ENCODE measurements at places on chromosomes 3 and 15. TPM values are rescaled to one million over a fixed set of nuclear protein-coding genes. Genes with fewer than 3 reads are reported as not detected.

Gene UBR1
- 37.9 TPM for total RNA-seq

Gene PPARG
- total RNA-seq, result 80.7 TPM

Gene OSTN
- not detected for total RNA-seq

Gene TMEM44
- total RNA-seq, result 25.3 TPM

Gene TUSC7
- total RNA-seq, result not detected

Gene C3orf85
- total RNA-seq, result not detected

Gene P2RY14
- total RNA-seq, result 7.2 TPM

Gene ULK3
- total RNA-seq, result 43.9 TPM

Gene CACNA2D2
- 119 TPM for total RNA-seq

Gene ZMYND10
- total RNA-seq, result 2.8 TPM

Gene C3orf22
- total RNA-seq, result not detected

Gene CD96
- total RNA-seq, result 9.5 TPM

Gene CX3CR1
- total RNA-seq, result 8.3 TPM

Gene FOXB1
- total RNA-seq, result not detected

Gene TIPARP
- total RNA-seq, result 56.9 TPM

Gene KCNAB1
- total RNA-seq, result 3.2 TPM

Gene ABHD5
- 41.5 TPM for total RNA-seq

Gene RBPMS2
- 4.5 TPM for total RNA-seq

GRCh38 chr3:177068967-177069366, 128.3 kb downstream of the TBL1XR1 start:
- DNase-seq, result no peak

DNA sequence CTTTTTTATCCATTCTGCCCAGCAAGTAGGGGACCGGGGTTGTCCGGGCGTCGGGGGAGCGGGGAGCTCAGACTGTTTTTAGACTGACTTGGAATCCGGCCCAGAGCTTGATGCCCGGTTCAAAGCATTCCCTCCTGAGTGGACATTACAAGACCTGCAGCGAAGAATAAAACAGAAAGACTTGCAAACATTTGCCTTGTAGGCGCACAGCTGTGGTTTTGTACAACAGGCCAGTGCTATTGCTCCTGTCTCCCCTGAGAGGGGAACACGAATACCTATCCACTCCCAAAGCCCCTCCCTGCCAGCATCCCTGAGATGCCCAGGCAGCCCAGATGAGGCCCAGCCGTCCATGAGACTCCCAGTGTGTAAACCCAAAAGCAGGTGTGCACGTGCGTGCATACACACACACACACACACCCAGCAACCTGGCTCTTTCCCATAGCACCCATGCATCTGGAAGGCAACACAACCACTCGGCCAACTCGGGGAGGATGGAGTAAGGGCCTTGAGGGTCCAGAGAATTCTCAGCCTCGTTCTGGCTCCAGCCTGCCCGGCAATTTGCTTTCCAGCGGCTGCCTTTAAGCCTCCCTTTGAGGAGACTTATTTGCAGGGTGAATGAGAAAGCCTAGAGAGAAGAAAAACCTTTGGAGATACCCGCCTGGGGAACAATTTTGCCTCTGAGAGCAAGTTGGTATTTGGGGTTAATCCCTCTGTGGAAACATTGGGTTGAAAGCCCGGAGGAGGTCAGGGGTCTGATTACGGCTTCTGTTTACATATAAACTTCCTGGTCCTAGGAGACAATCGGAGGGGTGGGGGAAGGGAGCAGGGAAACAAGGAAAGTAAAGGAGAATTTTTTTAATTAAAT, 161.0 kb upstream of the HES1 start:
- no peak for DNase-seq

DNA sequence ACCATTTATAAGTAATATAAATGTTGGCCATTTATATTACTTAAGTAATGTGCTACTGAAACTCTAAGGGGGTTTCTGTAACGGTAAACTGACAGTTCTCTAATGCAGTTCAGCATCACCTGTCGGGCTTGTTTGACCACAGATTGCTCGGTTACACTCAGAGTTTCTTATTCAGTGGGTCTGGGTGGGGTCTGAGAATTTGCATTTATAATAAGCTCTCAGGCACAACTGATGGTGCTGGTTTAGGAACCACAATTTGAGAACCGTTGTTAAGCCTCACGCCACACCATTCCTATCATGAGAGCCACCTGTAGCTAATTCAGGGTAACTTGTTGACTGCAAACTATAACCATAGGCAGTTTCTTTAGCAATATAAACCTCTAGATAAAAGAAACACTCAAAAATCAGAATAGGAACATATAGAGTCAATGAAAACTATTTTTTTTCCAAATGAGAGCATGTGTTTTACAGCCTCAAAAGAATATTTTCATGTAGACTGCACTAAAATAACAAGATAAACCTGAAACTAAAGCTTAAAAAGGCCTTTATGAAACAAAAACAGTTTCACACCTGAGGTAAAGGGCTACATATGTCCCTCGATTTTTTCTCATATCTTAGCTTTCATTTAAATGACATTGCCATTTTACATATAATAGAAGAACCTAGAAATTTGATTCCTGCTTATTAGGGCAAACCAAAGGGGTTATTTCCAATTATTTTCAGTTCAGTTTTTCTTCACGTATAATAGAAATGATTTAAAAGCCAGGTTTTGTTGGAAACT, 604.8 kb downstream of the UNC13C start:
- no peak for DNase-seq

GRCh38 chr3:156554515-156554841, 439 bp downstream of the SSR3 start:
- no peak for DNase-seq

DNA sequence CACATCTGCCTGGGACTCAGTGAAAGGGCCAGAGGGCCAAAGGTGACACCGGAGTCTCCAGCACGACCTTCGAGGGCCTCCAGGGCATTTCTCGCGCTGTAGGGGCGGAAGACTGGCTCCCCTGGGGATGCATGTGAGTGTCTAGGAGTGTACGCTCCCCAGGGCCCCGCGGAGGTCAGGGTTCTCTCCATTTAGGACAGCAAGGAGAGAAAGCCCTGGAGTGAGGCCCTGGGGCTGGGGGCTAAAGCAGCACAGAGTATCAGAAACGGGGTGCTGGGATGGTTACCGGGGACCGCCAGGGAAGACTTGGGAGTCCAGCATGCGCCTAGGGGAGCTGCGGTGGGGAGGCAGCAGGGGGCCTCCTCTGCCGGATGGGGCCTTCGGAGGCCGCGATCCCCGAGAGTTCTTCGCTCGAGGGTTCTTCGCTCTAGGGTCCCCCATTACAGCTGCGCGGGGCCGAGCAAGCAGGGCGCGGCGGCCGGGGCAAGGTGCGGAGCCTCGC, 595 bp upstream of the APBA2 start:
- DNase-seq, result no peak

DNA sequence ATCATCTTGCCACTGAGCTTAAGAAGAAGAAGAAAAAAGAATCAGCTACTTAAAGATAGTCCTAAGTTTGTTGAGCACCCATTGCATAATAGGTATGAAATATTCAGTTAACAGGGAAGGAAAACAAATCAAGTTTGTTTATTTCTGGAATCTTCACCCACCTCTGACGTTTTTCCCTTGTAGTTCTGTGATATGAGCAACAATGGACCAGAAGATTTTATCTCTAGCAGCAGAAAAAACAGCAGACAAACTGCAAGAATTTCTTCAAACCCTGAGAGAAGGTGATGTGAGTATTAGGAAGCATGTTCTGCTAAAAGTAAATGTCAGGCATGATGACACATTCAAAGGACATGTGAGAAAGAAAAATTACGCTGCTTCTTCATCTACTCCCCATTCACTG, 3.7 kb downstream of the FANCI start:
- DNase-seq, result no peak

DNA sequence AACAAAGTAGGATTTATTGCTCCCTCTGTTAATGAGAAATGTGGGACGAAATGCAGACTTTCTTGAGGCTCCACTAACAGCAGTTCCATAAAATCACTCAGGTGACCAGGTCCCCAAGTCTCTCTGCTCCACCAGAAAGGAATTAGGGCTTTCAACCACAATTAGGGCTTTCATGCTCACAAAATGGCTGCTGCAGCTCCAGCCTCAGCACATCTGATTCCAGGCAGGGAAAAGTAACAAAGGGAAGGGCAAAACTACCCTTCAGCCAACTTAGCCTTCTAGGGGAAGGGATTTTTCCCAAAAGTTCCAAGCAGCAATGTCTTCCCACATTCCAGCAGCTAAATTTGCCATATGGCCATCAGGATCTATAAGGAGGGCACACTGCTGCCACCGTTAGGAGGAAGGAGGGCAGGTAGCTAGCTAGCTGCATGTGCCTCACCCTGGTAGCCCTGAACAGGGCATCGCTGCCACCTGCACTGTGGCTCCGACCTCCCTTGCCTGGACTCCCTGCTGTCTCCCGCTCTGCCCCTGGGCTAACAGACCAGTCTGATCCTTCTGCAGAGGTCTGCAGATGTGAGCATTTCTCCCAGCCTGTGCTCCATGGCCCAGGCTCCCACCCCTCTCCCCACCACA, 12.8 kb downstream of the CFAP100 start:
- DNase-seq, result no peak

GRCh38 chr3:76362643-76363042, 577.3 kb upstream of the ZNF717 start:
- DNase-seq, result no peak

DNA sequence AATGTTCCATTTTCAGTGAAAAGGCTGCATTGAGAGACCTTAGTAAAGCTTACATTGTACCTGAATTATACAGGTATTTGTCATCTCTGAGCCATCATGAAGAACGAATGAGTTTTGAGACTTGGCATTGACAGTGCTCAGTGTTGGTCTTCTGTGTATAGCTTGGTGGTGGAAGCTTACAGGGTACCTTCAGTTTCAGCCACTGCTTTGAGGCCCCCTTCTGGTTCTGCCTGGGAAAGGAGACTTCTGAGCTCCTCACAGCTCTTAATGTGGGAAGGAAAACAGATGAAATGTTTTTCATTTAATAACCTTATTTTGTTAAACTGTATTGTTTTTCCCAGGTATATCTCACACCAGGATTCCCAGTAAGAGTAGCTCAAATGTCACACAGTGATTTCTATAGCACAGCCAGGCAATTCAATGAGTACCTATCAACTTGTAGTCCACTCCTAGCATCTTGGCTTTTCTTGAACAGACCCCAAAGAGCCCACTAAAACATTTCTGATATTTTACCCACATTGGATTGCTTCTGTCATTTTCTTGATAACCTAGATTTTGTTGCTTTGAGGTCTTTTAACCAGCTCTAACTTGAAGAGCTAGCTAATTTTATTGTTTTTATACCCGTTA, 5.6 kb downstream of the SERPINI1 start:
- no peak for DNase-seq

DNA sequence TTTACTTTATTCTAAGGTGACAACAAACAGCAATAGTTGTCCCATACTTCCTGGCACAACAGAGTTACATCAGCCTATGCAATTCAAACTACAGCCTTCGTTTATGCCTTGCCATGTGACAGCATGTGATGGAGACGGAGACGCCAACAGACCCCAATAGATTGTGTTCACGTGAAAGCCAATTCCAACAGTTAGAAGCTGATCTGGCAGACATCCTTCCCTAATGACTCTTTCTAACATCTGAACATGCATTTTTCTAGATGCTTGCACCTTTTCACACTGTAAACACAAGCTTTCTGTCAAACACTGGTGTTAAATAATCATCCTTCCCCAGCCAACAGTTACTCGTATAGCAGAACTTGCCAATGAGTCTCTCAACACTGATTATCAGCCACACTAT, 694.4 kb upstream of the ALCAM start:
- no peak for DNase-seq

DNA sequence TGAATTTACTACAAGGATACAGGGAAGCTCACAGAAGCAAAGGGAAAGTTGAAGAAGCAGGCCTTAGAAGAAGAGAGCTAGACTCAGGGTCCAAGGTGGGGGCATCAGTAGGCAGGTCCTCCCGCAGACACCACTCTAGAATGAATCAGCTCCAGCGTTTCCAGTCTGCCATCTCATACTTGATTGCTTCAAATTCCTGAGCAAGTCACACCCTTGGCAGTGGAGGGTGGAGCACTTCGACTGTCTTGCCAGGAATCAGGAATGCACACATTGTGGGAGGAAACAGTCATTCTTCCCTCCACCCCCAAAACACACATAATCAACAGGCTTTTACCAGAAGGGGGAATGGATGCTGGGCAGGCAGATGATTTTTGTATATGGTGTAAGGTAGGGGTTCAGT, 78.5 kb downstream of the CHCHD6 start:
- DNase-seq, result no peak

- no peak for DNase-seq
These were observed 95.1 kb upstream of the TMC3 start for GRCh38 chr15:81469154-81469553.

- no peak for DNase-seq
These were observed 3.4 kb downstream of the KIF23 start for GRCh38 chr15:69417581-69417980.

GRCh38 chr3:129112308-129113052, 9.1 kb downstream of the RAB43 start:
- no peak for DNase-seq

DNA sequence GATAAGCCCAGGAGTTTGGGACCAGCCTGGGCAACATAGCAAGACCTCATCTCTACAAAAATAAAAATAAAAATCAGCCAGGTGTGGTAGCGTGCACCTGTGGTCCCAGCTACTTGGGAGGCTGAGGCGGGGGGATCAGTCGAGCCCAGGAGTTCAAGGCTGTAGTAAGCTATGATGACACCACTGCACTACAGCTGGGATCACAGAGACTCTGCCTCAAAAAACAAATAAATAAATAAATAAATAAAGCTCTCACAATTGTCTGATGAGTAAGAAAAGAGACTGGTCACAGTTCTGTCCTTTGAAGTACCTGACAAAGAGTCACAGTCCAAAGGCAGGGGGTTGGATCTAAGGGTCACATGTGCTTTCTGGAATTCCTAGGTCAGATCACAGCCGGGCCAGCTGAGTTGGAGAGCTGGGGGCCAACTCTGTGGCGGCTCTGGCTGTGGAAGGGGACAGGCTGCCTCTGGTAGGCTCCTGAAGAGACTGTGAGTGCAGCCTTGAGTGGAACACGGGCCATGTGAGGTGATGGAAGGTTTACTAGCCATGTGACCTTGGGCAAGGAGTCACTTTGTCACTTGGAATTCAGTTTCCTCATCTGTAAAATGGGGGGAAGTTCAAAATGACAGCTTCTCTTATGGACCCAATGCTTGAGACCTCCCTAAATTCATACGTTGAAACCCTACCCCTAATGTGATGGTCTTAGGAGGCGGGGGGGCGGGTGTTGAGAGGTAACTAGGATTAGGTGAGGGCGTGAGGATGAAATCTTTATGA, 47.2 kb downstream of the WHAMM start:
- DNase-seq, result no peak

DNA sequence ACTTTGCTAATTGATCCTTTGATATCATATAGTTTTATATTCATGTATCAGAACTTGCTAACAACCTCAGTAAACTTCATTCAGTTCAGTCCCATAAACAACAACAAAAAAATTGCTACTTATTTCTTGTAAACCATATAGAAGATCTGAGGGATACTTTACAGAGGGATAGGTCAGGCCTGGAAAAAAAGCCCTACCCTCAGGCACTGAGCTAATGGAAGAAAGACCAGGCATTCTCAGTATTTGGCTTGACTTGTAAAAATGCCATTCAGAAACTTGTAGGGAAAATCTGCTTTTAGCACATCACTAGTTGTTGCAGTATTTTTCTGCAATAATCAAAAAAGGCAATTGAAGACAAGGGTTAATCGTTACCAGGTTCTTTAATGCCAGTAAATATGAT, 33.1 kb downstream of the ARMC8 start:
- DNase-seq, result no peak

GRCh38 chr15:89599021-89599420, 23.8 kb downstream of the TICRR start:
- no peak for DNase-seq

- DNase-seq, result no peak
These were observed 28.4 kb upstream of the TPRG1 start for GRCh38 chr3:189143321-189143720.

- peak; percentile 73 for DNase-seq
These were observed 12.1 kb upstream of the CX3CR1 start for GRCh38 chr3:39291903-39292329.

GRCh38 chr3:141981084-141981483, 104.6 kb downstream of the ATP1B3 start:
- no peak for DNase-seq

Measured in upper lobe of right lung (tissue), 1 donor.